ENCODE measurements at places on chromosomes 12 and 14. TPM values are rescaled to one million over a fixed set of nuclear protein-coding genes. Genes with fewer than 3 reads are reported as not detected.
A peak's percentile ranks its signal among the peaks of the same experiment; 100 is the strongest.

DNA sequence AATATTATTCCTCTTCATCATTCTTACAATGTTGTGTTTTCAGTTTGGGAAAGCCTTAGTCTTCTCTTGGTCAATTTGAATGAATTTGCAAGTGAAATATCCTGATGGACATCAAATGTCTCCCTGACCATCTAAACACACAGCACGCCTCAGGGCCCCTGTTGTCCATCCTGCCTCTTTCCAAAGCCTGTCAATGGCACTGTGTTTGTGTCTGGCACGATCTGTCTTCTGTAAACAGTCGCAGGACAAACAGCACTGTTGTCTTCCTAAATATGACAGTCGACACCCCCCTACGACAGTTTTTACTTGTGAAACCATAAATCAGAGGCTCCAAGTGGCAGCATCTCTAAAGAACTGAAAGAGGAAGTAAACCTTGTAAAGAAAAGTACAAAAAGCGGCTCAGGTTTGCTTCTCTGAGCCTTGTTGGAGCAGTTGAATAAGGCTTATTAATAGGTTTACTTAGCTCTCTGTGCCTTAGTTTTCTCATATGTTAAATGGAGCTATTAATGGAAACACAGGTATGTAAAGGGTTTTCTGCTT is 285.8 kb downstream of the NRXN3 start:
- no peak for DNase-seq

DNA sequence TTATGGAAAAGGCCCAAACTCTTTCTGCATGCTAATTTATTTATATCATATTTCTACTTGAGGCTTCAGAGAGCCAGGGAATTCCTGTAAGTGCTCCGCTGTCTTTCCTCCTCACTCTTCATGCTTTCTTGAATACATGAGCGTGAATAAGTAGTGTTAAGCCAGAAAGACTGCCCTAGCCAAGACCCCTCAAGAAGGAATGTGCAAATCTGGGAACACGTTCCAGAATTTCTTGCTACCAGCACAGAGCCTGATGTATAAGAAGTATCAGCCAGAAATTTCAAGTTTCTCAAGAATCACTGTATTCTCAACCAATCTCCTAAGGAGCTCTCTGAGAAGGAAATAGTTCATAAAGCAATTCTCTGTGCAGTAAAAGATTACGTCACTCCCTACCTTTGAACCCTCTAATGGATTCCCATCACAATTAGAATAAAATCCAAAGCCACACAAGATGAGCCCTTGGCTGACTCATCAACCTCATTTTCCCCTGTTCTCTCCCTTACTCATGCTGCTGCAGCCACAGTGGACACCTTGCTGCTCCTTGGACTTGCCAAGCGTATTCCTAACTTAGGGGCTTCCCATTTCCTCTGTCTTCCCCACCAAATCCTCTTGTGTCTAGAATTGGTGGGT is 6.9 kb upstream of the TSPAN8 start:
- DNase-seq, result no peak

DNA sequence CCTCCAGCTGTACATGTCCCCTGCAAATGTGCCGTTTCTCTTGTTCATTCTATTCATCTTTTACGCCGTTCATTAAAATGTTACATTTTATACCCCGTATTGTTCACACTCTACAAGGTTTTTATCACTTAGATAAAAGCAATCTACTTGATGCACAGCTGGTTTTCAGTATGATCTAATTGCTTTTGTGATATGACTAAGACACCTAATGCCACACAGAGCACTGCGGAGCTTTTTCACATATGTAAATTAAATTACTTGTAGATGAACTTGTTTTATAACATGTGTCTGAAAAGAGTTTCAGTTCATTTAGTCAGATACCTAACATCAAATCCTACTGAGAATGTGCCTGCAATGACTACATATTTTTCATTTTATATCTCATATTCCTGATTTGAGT is 40.9 kb upstream of the RERGL start:
- DNase-seq, result no peak

DNA sequence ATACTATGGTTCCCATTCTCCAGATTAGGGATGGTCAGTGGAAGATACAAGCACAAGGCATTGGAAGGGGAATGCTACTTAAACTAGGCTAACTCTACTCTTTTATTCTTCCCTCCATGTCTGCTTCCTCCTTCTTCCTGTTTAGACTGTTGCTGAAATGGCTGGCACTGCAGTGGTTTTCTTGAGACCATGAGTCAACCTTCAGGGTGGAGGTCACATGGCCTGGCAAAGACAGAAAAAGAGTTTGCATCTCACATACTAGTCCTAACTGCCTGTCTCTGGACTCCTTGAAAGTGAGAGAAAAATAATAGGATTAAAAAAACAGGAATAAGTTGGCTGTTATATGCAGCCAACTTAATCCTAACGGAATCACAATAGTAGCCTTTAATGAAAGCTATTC is 37.0 kb downstream of the ALDH1L2 start:
- no peak for DNase-seq

The GPR132 gene
- 14.7 TPM for total RNA-seq

GRCh38 chr12:24820872-24821271 is 128.0 kb downstream of the BCAT1 start:
- no peak for DNase-seq

- DNase-seq, result no peak
These were observed 156.1 kb downstream of the PCNX1 start for GRCh38 chr14:71063351-71063750.

DNA sequence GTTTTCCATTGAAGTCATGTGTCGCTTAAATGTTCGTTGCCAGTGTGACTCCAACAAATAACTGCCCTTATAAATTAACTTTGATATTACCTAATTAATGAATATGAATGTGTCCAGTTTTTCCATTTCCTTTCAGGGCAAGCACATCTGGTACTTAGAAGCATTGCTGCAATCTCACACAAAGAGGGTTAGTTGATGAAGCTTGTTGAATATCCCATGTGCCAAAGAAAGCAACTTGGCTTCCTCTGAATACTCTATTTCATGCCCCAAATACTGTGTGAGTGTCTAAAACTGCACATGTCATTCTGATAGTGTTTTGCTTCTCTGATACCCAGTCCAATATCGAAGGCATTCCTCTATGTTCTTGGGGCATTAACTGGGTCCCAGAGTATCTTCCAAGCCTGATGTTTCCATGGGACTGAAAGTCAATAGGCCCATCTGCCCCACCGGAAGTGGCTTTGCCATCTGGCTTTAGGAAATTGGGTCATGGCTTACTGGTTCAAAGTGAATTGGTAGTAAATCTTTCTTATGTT is 75.8 kb upstream of the CNTN1 start:
- no peak for DNase-seq

The CDK17 gene
- total RNA-seq, result 61.3 TPM

- DNase-seq, result no peak
These were observed 163.6 kb upstream of the BMP4 start for GRCh38 chr14:54120260-54120659.

DNA sequence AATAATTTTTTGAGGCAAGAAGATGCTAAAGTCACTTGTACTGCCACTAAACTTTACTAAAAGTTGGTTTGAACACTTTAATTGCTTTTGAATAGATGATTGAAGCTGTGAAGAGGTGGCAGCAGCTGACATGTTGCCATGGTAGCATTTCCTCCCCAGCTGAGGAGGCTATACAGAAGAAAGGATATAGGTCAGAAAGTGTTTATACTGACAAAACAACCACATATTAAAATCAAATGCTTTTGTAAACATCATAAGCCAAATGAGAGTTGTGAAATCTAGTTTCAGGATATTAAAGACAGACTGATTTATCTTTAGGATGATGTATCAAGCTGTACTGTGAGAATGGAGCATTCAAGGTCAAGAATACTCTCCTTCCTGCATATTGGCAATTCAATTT is 41.7 kb downstream of the TSPAN19 start:
- DNase-seq, result no peak

- no peak for DNase-seq
These were observed 106.0 kb upstream of the FAR2 start for GRCh38 chr12:29043069-29043468.

GRCh38 chr14:100680439-100681051 is 46.1 kb upstream of the DLK1 start:
- no peak for DNase-seq

DNA sequence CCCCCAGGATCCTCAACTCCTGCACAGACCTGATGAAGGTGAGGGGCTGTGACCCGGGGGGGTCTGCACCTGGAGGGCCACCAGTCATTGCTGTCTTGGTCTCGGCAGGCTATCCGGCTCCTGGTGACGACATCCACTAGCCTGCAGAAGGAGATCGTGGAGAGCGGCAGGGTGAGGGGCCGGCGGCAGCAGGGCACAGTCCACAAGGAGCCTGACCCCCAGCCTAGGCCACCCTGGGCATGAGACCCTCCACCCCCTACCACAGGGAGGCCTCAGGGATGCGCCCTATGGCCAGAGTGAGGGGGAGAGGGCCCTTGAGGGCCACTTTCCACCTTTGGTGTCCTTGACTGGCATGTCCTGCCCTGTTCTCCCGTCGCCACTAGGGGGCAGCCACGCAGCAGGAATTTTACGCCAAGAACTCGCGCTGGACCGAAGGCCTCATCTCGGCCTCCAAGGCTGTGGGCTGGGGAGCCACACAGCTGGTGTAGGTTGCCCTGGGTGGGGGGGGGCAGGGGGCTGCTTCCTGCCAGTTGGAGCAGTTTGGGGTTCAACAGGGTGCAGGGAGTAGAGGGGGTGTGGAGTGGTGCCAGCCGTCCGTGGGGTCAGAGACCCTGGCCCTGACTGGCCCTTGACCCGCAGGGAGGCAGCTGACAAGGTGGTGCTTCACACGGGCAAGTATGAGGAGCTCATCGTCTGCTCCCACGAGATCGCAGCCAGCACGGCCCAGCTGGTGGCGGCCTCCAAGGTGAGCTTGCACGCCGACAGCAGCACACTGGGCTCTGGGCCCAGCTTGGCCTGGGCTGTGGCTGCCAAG is 25.0 kb downstream of the HIP1R start:
- DNase-seq, result peak; percentile 81

The KLRC3 gene
- total RNA-seq, result 1.1 TPM

The HCAR2 gene
- total RNA-seq, result 3.3 TPM

- DNase-seq, result no peak
These were observed 95.0 kb downstream of the IRF2BPL start for GRCh38 chr14:76933515-76933914.

The MDM1 gene
- 19.9 TPM for total RNA-seq

DNA sequence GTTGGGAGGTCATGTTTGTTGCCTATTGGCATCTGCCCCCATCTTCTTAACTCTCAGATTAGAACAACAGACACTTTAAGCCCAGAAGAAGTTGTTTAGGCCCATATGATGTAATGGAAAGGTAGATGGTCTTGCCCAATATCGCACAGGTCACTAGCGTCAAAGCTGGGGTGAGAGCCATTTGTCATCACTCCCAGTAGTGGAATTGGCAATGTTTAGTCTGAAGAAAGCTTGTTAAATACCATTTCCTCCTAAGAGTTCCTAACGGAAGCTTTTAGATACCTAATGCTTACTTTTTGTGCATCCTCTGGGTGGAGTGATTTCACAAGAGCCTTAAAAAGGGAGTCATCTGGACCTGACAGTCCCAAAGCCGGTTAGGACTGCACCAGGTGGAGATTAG is 125.4 kb downstream of the DACT1 start:
- no peak for DNase-seq

The DGLUCY gene
- total RNA-seq, result 88.1 TPM

DNA sequence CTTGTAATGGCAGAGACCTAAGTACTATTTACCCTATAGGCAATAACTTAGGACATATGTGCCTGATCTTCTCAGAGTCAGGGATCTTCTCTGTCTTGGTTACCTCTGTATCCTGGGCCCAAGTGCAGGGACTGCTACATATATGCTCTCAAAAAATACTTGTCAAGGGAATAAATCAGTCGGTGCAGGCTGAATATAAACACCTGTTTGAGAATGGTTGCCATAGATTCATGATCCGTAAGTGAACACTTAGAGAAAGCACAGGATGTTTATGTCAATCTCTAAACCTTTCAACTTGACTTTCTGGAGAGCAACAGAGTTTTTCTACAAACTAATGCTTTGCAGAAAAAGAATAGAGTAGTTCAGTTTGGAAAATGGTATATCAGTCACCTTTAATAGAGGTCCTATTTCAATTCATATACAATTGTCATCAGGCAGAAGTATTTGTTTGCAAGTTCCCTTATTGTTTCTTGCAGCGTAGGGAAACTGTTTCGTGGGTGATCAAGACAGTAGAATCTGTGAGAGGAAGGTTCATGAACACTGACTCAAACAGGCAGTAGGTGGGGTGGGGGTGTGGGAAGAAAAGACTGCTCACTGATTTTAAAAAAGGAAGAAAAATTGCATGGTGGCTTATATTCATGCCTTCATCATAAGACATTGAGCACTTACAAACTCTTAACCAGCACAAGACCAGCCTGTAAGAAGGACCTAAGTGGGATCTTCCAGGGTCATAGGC is 6.0 kb upstream of the UBE2N start:
- DNase-seq, result no peak

DNA sequence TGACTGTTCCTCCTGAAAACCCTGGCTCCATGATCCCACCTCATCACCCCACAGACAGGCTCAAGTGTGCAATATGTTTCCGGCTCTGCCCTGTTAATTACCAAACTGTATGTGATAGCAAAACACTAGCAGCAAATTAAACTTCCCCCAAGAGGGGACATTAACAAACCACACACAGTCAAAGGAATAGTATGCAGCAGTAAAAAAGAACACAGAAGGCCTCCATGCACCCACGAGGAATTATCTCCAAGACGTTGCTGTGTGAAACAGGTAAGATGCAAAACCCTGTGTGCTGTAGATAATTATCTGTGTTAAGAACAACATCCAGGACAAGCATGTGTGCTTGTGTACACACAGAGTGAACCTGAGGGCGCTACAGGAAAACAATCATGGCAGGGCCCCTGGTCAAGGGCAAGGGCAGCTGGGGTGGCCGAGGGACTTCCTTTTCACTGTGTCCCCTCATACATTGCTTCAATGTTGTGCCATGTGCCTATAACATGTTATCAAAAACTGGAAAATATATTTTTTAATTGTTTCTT is 35.8 kb downstream of the ITPK1 start:
- no peak for DNase-seq

DNA sequence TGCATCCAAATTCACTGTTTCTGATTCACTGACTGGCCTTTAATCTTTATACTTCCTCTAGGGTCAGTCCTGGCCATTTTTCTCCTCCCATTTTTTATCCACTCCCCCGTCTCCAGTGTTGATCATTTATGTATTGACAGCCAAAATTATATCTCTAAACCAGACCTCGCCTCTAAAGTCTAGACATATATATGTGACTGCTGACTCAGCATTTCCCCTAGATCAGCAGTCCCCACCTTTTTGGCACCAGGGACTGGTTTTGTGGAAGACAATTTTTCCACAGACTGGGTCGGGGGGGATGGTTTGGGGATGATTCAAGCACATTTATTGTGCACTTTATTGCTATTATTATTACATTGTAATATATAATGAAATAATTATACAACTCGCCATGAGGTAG is 88.3 kb upstream of the DAAM1 start:
- DNase-seq, result no peak

The MYF6 gene
- total RNA-seq, result not detected

GRCh38 chr12:32265951-32266350 is 133.4 kb upstream of the FGD4 start:
- no peak for DNase-seq

DNA sequence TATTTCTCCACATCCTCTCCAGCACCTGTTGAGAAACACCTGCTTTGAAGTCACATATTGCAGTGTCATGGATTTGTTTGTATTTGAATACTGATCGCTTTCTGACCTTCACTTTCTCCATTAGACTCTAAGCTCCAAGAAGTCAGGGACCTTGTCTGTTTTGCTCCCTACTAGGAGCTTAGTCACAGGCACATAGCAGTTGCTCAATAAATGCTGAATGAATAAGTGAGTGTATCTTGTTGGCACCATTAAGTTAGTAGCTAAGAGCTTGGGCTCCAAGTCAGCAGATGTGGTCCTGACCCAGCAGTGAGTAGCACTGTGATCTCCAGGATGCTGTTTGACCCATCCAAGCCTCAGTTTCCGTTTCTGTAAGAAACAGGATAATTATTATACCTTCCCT is 10.1 kb downstream of the MVK start:
- DNase-seq, result no peak

Measured in upper lobe of left lung (tissue), 6 donors.